ENCODE measurements at places on chromosomes 6 and 20.

GRCh38 chr6:150770637-150771036, 94.9 kb upstream of the MTHFD1L start:
- DNase-seq: no peak

- no peak for DNase-seq
Observed at GRCh38 chr6:2447318-2447920, 202.0 kb upstream of the GMDS start.

DNA sequence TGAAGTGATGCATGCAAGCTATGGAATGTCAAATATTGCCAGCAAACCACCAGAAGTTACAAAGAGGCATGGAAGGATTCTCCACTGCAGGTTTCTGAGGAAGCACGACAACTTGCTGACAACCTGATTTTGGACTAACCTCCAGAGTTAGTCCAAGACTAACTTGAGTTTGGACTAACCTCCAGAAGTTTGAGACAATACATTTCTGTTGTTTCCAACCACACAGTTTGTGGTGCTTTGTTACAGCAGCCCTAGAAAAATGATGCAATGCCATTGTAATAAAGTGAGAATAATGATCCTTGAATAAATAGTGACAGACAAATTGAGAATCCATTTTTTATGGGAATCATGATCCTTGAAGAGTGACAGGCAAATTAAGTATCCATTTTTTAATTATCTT, 169.9 kb upstream of the HDDC2 start:
- DNase-seq: no peak

- no peak for DNase-seq
Observed at GRCh38 chr6:90249458-90249857, 47.2 kb downstream of the BACH2 start.

DNA sequence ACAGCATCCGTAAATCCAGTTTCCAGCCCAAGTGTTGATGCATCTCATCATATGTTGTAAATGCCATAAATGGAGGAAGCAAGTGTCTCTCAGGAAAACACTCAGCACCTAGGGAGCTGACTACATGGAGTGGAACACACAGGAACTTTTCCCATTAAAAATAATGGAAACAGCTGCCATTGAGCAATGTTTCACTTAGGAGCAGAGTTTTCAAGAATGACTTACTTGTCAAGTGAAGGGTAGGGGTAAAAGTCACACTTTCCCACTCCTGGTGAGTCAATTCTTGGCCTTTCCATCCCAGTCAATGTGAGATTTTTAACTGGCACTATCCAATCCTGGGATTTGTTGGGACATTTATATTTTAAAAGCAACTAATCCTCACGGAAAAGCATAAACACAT, 119.4 kb upstream of the ASF1A start:
- no peak for DNase-seq

- DNase-seq: no peak
Observed at GRCh38 chr6:128712898-128713297, 170.0 kb upstream of the LAMA2 start.

DNA sequence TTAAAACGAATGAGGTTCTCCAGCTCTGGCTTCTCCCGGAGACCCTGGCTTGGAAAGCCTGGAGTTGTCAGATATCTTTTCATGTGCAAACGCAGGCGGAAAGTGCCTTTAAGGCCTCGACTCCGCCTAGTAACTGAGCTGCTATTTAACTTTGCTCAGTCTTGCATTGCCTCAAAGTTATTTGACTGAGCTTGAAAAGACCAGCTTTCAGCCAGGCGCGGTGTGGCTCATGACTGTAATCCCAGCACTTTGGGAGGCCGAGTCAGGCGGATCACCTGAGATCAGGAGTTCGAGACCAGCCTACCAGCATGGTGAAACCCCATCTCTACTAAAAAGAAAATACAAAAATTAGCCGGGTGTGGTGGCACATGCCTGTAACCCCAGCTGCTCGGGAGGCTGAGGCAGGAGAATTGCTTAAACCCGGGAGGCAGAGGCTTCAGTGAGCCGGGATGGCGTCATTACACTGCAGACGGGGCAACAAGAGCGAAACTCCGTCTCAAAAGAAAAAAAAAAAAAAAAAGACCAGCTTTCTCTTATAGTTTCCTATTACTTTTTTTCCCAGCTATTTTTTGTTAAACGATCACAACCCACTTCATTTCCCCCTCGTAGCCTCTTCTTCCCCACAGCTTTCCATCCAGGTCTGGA, 1.9 kb downstream of the GCNT2 start:
- DNase-seq: no peak

GRCh38 chr6:32906539-32906938, 34.3 kb downstream of the HLA-DMB start:
- no peak for DNase-seq

- DNase-seq: no peak
Observed at GRCh38 chr6:127073222-127073621, 45.2 kb upstream of the RSPO3 start.

DNA sequence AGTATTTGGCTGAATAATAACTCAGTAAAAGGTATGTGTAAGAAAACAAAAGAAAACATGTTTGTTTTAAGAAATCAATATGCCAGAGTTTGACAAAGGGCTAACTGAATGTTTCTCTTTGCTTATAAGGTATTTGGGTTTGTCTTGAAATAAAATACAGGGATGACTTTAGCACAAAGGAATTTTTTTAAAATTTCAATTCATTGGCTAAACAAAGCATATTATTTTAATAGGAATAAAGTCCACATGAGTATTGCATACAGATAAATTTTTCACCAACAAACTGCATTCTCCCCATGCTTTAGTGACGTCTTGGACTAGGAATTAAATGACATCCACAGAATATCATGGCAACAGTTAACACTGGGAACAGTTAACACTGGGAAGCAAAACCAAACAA, 480.0 kb upstream of the JAG1 start:
- no peak for DNase-seq

DNA sequence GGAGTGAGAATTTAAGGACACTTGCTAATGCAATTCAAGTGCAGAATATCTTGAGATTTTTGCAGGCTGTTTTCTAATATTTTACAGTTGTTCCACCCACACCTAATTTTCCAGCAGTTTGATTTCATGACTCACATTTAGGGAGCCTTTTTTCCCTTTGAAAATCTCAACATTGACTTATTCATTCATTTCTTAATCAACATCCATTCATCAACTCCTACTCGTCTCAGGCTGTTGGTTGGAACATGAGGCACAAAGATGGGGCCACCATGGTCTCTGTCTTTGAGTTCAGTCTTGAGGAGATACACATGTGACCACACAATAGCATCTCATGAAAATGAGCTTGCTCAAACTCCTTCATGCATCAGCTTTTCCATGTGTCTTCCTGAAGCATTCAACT, 135.6 kb downstream of the UNC5CL start:
- no peak for DNase-seq

DNA sequence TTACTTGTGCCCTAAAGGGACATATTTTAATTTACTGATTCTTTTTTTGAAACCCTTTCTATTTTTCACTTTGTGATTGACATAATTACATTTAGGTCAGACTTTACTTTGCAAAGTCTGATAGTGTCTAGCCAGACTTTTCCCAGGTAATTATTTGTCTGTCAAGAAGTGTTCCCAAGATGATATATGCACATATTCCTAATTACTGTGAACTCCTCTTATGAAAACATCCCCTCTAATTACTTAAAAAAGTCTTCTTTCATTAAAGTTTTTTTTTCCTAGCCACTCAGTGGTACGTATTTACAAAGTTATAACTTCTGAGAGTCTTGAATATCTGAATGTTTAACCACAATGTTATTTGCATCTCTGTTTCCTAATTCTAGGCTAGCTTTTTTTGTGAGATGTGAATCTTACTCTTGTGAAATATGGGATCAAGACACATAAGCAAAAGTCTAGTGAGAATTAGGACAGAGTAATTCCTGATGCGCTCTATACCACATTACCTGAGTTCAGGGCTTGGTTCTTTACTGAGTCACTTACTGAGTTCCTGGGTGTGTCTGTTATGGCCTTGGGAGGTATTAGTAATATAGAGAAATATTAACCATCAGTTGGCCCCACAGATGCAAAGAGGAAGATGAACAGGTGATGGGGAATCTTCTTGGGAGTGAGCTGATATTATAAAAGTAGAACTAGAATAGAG, 27.9 kb downstream of the FAM83B start:
- DNase-seq: no peak

DNA sequence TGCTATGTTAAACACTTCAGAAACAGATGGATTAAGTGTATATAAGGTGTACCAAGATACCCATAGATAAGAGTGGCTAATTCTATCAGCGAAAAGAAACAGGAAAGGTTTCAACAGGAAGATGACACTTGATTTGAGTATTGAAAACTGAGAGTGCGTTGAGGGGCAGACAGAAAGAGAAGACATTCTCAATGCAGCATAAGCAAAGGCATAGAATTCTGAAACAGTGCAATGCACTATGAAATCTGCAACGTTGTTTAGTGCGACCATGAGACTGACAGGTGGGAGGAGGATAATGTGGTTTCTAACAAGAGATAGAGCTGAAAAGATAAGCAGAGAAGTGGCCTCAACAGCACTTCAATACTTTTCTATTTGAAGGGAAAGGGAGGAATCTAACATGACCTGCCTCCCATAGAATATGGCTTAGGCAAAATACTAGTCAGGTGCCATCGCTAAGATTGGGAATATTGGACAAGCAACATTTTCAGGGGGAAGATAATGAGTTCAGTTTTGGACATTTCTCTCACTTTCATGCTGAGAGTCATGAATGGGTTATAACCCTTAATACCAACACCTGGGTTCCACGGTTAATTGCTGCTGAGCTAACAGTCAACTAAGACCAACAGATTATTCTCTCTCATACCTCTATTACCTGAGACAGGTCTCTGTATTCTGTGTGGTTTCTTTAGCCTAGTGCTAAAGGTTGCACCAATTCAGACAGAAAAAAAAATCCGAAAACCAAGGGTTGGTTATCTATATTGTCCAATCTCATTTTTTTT, 312.9 kb upstream of the ARID1B start:
- no peak for DNase-seq

GRCh38 chr20:64113796-64114355, 6.5 kb upstream of the NPBWR2 start:
- no peak for DNase-seq

- DNase-seq: no peak
Observed at GRCh38 chr20:10385850-10386544, 48.0 kb downstream of the MKKS start.

DNA sequence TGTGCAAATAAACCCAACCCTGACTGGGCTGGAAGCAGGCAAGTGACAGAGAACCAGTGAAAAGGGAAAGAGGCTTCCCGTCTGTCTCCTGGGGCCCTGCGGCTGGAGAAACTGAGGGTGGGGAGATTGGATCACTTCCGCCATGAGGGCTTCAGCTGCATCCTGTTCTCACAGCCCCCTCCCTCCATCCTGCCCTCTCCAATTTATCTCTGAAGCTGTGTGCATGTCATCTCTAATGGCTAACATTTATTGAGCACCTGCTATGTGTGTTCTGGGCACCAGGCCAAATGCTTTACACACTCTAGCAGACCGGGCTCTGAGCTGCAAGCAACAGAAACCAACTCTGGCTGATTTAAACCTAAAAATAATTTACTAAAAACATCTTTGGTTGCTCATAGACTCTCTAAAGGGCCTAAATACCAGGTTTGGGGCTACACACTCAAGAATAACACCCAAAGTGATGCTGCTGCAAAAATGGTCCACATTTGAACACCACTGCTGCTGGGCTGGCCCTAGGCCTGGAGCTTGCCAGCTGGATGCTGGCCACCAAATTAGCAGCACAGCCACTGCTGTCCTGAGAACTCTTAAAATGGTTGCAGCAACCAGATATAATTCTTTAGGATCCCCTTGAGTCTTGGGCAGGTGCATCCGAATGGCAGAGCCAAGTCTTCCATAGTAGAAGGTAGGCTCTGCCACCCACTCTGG, 123.6 kb upstream of the LRFN2 start:
- no peak for DNase-seq

- DNase-seq: no peak
Observed at GRCh38 chr6:56742122-56742791, 99.6 kb upstream of the DST start.

GRCh38 chr20:47220161-47220582, 136.3 kb downstream of the ZMYND8 start:
- DNase-seq: peak; percentile 5

- no peak for DNase-seq
Observed at GRCh38 chr6:109877028-109878004, 100.8 kb upstream of the GPR6 start.

- DNase-seq: no peak
Observed at GRCh38 chr6:161361529-161361928, 87.7 kb upstream of the AGPAT4 start.

- no peak for DNase-seq
Observed at GRCh38 chr6:64012351-64013001, 376.9 kb downstream of the PHF3 start.

GRCh38 chr6:148935705-148936435, 189.0 kb downstream of the UST start:
- no peak for DNase-seq

DNA sequence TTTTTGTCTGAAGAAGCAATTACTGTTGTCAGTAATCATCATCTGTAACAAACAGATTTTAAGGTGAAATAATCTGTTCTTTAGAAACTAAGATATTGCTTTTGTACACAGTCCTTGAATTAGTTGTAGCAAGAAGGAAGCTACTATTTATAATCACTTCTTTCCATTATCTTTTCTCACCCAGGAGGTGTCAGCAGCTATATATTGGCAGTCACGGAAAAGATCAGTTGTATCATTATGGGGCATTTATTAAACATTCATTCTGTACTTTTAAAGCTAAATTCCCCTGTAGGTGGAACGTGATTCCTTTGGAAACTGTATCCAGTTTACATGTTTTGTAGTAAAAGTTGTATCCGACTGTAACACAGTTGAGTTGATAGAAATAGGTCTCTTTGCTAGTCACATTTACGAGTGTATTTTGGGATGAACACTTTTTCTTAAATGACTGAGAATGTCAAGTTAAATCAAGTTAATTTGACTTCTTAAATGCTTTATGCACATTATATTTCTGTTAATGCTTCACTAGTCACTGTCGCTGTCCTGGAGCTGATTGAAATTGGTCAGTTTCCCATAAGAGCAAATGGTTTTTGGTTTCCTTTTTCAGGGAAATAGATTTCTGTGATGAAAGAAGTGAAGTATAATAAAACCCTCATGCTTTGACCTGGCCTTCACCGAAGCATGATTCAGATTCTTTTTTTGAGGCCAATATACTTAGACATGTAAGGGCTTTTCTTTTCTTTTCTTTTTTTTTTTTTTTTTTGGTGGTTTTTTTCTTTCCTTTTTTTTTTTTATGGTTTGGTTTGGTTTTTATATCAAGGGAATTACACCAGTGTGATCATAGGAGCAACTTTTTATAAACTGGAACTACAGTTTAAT, 5.1 kb downstream of the QKI start:
- no peak for DNase-seq

GRCh38 chr6:43978473-43979346, 148.5 kb downstream of the MRPL14 start:
- no peak for DNase-seq

GRCh38 chr20:53252002-53252401, 279.8 kb downstream of the TSHZ2 start:
- no peak for DNase-seq

DNA sequence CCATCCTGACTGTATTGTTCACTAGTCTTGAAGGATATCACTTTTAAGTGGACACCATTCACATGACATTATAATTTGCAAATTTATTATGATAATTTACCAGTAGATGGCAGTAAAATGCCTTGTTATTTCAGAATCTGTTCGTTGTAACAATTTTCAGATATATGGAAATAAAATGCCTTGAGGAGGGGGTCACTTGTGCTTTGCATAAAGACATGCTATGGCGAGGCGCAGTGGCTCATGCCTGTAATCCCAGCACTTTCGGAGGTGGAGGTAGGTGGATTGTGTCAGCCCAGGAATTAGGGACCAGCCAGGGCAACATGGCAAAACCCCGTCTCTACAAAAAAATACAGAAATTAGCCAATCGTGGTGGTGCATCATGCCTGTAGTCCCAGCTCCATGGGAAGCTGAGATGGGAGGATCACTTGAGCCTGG, 9.0 kb upstream of the NCOA6 start:
- no peak for DNase-seq
